Stimulated activated CD4-positive, alpha-beta T cell treated with anti-CD3 and anti-CD28 coated beads, Interleukin-2, amount 100 ng/mL, for 4 hours (primary cell): ENCODE measurements at places on chromosomes 4 and X.

GRCh38 chr4:95541889-95542607 is 6.7 kb downstream of the UNC5C start:
- DNase-seq, result no peak

GRCh38 chr4:7415927-7416686 is 18.6 kb downstream of the PSAPL1 start:
- no peak for DNase-seq

GRCh38 chr4:25401066-25401465 is 24.0 kb downstream of the ANAPC4 start:
- no peak for DNase-seq

DNA sequence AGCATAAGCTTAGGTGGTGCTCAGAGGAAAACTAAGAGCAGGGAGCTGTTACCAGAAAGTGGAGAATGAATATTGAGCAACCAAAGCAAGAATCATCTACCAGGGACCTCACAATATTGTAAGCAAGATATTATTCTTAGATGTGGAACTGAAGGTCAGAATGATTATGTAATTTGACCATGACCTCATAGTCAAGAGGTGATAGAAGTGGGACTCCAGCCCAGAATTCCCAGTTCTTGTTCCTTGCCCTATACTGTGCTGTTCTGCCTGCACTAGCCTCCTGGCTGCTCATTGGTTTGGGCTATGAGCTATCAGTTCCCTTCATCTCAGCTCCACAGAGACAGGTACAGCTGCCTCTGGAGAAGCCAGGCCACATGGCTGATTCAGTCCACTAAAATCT is 229.4 kb downstream of the LDB2 start:
- no peak for DNase-seq

GRCh38 chr4:153364061-153364460 is 19.6 kb downstream of the MND1 start:
- DNase-seq, result no peak

GRCh38 chr4:105509291-105509690 is 35.4 kb upstream of the PPA2 start:
- DNase-seq, result no peak

DNA sequence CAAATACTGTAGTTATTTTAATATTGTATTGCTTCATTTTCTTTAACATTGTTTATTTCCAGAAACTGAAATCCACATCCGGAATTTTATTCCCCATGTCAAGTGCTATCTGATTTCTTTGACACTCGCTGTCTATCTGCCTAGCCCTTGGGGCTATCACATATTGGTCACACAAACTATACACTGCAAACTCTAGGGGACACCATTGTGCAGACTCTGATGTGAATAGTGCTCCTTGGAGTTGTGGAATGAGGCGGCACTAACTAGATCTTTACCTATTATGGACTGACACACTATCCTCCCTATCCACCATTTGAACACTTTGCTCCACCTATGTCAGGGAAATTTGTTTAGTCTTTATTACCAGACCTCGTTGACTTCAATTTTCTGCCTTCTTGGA is 534.5 kb downstream of the GLUD2 start:
- no peak for DNase-seq
